ENCODE measurements at places on chromosomes 3 and 15.

GRCh38 chr3:66527246-66527645, 26.4 kb upstream of the LRIG1 start:
- DNase-seq: no peak

DNA sequence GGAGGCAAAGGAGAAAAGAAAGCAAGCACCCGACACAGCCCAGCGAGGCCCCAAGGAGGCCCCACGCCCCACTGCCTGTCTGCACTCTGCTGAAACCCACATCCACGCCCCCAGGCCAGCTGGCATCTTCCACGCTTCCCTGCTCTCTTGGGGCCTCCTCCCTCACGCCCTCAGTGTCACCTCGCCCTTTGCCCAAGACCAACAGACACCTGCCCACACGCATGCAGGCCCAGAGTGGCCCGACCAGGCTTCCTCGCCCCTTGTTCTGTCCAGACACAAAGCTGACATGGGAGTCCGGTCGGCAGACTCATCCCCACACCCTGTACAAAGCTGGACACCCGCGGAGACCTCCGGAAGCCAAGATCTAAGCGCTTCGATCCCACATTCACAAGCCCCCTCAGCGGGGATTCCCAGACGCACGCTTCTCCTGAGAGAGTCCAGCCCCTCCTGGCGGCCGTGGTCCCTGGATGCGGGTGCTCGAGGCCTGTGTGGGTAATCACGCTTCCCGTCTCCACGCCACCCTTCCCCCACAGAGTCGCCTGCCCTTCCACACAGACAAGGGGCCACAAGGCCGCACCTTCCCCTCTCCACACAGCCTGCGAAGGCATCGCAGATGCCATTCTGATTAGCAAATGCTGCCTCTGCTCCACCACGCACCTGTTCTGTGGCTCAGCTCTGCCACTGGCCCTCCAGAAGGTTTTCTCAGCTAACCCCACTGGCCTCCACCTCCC, 176.6 kb downstream of the XXYLT1 start:
- no peak for DNase-seq

DNA sequence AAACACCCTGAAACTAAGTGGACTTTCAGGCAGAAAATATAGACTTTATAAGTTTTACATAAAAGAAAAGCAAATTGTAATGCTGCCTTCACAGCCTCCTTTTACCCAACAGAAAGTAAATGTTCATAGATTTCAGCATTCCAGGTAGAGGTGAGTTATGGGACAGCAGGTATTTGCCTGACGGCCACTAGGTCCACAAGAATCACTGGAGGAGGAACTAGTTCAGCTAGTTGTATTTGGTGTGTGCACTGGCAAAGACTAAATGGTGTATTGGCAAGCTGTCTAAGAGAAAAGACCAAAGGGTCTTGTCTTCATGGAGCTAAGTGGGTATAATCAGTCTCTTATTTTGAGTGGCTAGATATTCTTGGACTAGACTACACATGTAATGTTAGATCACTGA, 34.2 kb downstream of the ZNF654 start:
- DNase-seq: no peak

- DNase-seq: no peak
Measured at GRCh38 chr15:40264321-40265153, 18.3 kb downstream of the ANKRD63 start.

DNA sequence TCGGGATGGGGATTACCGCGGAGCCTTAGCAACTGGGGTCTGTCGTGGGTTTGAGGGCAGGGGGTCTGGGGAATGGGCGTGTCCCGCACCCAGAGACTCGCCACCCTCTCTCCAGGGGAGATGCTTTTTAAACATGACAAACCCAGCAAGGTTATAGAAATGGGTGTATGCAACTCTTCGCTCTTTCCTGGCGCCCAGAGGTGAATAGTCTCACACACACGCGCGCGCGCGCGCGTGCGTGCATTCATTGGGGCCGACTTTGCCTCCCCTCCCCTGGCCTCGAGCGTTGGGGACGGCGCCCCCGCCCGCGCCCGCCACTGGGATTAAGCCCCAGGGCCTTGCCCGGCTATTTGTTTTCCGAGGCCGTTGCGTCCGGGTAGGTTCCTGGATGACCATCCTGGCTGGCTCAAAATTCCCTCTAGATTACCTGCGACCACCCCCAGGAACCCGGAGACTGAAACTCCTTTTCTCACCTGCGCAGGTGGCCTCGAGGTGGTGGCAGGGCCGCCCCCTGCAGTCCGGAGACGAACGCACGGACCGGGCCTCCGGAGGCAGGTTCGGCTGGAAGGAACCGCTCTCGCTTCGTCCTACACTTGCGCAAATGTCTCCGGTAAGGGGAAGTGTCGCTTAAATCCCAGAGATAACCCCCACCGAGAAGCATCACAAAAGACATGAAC, 777 bp downstream of the GPR160 start:
- DNase-seq: peak; percentile 43

DNA sequence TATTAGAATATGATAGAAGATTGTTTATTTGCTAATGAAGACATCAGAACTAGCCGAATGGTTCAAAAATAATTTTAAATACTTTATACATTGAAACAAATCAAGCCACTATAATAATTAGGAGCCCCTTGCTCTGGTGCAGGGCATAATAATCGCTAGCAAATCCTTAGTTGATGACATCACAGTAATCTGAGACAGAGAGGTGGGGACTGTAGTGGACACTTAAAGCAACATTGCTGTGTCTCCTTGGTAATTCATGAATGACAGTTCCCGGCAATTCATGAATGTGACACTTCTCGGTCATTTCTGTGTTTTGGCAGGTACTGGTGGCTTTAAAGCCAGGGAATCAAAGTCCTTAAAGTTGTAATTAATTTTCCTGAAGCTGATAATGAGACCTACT, 114.3 kb downstream of the PPM1L start:
- DNase-seq: no peak

- DNase-seq: no peak
Measured at GRCh38 chr3:60053526-60054265, 1003.9 kb upstream of the CFAP20DC start.

DNA sequence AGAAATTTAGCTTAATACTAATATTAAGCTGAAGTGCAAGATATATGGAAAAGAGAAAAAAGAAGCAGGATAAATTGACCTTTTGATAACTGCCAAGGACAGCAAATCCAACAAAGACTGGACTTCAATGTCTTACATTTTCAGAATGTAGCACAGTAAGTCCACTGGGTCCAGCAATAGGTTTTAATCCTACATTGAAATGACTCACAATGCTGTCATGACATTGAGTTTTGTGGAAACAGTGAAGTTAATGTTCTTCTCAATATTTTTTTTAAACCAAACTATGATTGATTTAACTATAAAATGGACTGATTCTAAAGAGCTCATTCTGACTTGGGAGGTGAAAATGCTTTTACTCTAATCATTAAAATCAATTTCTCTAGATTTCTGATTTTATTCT, 166.6 kb upstream of the ZNF717 start:
- DNase-seq: no peak

GRCh38 chr3:164320962-164321361, 757.3 kb downstream of the SI start:
- DNase-seq: no peak

- no peak for DNase-seq
Measured at GRCh38 chr3:140343211-140344081, 334.4 kb upstream of the TRIM42 start.

DNA sequence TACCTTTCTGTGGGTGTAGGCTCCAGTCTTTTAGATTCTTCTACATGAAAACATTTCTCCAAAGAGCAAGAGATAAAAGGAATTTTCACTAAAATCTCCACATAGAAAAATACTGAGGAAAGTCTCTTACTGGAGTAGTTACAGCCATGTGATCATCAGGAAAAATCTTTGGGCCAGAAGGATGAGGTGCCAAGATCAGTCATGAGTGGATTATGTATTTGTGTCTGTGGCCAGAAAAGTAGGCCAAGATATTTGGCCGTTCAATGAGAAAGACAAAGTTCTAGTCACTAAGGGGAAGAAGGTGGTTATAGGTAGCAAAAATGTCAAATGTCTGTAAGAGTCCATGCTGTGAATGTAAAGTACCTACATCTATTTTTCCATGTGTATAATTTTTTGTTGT, 339.3 kb downstream of the NSUN3 start:
- no peak for DNase-seq

- DNase-seq: no peak
Measured at GRCh38 chr3:18424213-18424728, 868 bp downstream of the SATB1 start.

DNA sequence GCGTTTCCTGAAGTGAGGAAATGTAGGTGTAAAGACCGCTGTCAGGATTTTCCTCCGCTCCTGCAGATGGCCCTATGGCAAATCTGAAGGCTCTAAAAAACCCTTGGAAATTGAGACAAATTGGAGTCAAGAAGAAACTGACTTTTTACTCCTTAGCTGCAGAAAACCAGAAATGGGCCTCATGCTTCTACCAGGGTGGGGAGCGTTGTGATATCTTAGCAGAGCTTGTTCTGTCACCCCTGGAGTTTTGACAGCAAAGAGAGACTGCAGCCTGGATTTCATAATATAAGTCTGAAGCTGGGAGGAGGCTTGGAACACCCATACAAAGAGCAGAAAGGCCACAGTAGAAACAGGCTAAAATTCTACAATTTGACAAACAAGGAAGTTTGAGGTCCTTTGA, 283.0 kb upstream of the PLSCR5 start:
- DNase-seq: no peak

DNA sequence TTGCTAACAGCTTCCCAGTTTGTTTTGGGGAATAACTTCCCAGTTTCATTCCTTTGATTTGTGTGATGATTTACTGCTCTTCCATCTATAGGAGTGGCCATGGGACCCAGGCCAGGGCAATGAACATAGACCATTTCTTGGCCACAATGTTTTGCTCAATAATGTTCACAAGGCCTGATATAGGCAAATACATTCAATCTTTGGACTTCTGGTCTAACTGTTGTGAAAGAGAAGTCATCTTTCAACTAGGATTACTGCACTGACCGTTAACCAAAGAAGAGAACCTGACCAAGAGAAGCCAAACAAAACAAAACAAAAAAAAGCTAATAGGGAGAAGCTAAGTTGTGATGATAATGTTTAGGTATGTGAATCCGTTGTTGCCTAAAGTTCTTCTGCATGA, 221.8 kb upstream of the SUCLG2 start:
- DNase-seq: no peak

DNA sequence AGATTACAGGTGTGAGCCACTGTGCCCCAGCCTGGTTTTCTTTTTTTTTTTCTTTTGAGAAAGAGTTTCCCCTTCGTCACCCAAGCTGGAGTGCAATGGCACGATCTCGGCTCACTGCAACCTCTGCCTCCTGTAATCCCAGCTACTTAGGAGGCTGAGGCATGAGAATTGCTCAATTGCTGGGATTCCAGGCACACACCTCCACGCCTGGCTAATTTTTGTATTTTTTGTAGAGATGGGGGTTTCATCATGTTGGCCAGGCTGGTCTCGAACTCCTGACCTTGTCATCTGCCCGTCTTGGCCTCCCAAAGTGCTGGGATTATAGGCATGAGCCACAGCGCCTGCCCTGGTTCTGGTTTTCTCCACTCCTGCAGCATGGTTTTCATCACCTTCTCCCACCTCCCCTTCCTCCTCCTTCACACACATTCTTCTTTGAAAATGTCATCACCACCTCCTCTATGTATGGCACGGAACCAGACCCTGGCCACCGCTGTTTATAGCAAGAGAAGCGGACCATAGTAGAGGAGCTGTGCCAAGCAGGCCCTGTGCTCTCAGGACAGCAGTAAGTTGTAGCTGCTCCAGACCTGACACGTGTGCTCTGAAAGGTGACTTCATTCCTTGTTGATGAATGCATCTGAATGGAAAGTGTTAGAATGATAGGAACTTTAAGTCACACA, 14.6 kb upstream of the AHSG start:
- DNase-seq: no peak

DNA sequence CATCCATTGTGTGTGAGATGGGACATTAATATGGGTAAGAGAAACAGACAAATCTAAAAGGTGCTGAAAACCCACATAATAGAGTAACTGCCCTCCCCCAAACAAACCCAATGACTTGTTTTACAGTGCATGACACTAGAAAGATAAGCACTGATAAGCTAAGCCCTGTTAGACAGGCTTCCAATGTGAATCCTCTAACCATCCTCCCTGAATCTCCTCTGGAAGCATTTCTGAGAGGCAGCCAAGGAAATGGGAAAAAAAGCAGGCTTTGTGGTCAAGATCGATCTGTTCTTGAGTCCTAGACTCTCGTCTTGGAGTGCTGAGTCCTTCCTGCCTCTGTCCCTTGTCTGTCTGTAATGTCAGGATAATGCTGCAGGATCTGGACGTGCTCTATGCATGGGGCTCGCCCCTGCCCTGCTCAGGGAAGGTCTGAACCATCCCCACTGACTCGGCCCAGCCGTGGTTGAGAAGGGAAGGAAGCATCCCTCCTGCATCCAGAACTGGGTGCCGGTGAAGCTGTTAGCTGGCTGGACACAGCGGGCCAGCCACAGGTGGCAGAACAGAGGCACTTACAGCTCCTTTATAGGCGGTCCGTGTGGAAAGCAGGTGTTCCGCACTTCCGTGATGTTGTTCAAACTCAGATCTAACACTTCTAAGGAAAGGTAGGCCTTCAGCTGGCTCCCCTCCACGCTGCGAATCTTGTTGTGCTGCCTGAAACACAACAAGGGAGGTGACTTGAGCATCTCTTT, 84.1 kb downstream of the LRIG1 start:
- no peak for DNase-seq

- no peak for DNase-seq
Measured at GRCh38 chr15:100922192-100923040, 3.3 kb downstream of the LRRK1 start.

GRCh38 chr15:60480149-60480548, 1.2 kb upstream of the ICE2 start:
- DNase-seq: no peak

GRCh38 chr3:72632129-72632528, 216.1 kb downstream of the SHQ1 start:
- DNase-seq: no peak

GRCh38 chr3:66665021-66665695, 164.3 kb upstream of the LRIG1 start:
- no peak for DNase-seq

DNA sequence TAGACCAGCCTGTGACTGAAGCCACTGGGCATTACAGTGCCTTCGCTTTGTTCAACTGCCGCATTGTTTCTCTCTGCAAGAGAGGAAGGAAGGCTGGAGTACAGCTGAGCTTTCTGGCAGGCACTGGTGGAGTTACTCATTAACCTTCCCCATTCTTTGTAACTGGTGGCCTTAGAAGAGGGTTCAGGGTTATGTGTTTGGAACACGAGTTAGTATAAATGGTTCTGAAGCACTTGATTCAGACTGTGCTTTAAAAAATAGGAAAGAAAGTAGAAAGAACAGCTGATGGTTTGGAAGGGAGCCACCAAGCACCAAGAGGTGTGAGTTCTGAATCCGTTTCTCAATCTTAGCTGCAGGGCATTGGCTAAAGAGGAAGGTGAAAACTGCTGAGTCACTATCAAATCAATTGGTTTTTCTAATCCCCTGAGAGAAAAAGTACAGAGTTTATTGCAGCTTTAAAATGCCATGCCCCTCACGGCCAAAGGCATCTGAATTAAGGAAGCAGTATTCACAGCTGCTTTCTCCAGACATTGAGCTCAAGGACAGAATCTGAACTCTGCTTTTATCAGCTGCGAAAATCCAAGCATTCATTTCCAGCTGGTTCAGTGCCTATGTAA, 3.6 kb downstream of the HGD start:
- no peak for DNase-seq
